ENCODE measurements at places on chromosomes 2 and 18. TPM values are rescaled to one million over a fixed set of nuclear protein-coding genes. Genes with fewer than 3 reads are reported as not detected.

The KCNIP3 gene
- 1.0 TPM for total RNA-seq

- no peak for DNase-seq
Measured at GRCh38 chr2:18368008-18368407, 192.4 kb downstream of the RDH14 start.

GRCh38 chr18:76530846-76531245, 35.8 kb upstream of the ZNF516 start:
- no peak for DNase-seq

DNA sequence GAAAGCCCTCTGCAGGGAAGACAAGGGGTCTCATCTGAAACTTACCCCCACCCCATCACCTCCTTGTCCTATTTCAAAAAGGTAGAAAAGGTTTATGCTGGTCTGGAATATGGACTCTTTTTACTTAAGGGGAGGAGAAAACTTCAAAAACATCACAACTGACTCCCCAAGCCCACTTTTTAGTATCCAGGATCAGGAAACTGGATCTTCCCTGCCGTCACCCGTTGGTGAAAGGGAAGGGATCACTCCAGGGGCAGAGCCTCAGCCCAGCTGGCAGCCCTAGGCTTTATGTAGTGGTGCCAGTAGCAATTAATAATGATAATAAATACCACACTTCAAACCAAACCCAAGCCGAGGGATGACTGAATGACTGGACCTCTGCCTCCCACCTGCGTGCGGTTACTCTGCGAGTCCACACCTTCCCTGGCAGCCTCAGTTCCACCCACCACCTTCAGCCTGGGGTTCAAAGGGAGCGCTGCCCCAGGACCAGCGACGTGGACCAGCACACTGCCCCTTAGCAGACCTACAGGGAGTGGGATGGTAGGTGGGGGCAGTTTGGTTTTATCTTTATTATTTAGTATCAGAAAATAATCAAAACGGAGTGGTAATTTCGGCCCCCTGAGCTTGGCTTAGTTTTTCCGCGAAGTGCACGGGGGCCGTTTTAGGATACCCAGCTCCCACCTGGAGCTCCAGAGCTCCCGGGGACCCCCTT, 4.9 kb upstream of the GATA6 start:
- no peak for DNase-seq

The NBAS gene
- total RNA-seq, result 28.8 TPM

- DNase-seq, result no peak
Measured at GRCh38 chr2:200695191-200695590, 109.4 kb downstream of the AOX1 start.

The PMAIP1 gene
- total RNA-seq, result 2.7 TPM

- no peak for DNase-seq
Measured at GRCh38 chr18:37407571-37407970, 158.0 kb downstream of the CELF4 start.

DNA sequence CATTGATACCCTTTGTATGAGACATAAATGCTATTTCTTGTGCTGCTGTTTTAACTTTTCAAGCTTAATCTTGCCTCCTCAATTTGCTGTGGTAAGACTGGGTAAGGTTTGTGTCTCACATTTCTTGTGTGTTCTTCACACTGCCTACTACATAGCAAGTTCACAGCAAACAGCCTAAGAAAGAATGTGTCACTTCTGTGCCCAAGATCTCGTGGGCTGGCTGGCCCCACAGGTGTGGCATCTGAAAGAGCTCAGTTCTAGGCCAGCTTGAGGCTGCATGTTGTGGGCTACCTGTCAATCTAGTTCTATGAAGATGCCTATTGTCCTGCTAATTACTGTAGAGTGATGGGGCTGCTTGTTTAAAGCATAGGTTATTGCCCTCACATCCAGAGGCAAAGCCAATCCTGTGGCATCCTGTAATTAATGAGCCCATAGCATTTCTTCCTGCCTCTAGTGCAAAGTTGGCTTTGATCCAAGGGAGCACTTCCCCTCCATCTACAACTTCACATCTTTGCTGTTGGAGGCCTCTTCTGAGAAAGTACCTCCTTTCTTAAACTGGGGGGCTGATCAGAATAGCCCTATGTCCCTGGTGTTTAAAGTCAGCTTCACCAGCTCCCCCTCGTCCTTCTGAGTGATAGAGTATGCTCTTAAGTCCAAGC, 40.9 kb upstream of the ASPRV1 start:
- no peak for DNase-seq

GRCh38 chr18:55592572-55592971, 4.6 kb upstream of the TCF4 start:
- DNase-seq, result no peak

GRCh38 chr18:3323900-3324299, 62.0 kb downstream of the MYL12B start:
- no peak for DNase-seq

DNA sequence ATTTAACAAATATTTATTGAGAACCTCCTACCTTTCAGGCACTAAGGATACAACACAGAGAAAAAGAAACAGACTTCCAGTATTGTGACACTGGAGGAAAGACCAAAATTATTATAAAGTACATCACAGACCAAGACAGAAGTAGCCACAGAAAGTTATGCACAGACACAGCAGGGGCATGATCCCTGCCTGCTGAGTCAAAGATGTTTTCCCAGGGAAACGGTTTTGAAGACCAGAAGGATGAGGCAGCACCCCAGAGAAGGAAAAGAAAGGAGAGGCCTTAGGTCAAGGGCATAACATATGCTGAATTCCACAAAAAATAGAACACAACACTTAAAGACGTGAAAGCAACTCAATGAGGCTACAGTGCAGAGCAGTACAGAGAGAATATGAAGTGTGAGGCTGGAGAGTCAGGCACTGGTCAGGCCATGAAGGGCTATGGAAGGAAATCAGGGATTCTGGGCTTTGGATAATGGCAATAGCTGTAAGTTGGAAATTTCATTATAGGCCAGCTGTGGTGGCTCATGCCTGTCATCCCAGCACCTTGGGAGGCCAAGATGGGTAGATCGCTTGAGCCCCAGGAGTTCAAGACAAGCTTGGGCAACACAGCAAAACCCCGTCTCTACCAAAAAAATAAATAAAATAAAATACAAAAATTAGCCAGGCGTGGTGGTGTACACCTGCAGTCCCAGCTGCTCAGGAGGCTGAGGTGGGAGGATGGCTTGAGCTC, 8.2 kb downstream of the ADAM17 start:
- no peak for DNase-seq

- no peak for DNase-seq
Measured at GRCh38 chr2:148590612-148591011, 53.9 kb upstream of the EPC2 start.

DNA sequence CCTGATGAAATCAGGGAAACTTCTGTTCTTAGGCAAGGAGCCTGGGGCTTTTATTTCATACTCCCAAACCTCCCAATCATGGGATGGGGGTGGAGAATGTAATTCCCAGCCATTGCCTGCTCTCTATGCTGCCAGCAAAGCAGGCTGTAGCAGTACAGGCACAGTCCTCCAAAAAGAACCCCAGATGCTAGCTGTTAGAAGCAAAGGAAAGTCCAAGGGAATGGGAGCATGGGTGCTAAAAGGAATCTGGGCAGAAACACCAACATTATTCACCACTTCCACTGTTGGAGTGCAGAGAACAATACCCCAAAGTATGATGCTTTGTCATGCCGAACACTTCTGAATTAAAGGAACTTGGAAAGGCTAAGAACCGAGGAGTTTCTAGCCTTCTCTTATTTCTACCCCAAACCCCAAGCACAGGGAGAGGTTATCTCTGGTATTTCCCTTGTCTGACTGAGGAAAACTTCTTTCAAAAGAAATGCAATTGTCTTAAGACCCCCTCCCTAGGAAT, 24.7 kb downstream of the MDH1 start:
- DNase-seq, result no peak

The CRYGD gene
- not detected for total RNA-seq

DNA sequence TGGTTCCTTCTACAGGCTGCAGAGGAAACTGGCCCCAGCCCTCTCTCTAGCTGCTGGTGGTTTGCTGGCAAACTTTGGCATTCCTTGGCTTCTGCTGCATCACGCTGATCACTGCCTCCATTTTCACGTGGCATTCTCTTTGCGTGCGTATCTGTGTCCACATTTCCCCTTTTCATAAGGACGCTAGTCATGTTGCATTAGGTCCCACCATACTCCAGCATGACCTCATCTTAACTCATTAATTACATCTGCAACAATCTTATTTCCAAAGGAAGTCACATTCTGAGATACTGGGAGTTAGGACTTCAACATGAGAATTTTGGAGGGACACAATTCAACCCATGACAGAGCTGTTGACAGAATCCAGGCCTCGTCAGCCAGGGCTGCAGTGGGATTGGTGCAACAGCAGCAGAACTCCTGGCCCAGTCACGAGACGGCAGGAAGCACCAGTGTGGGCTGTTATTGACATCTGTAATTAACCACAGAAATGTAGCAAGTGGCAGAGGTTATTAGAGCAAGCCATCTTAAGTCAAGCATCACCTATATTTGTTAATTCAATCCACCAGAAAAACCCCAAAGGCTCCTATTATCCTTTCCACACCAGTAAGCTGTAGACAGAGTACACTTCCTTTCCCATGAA, 132.4 kb downstream of the TMEM163 start:
- no peak for DNase-seq

- DNase-seq, result no peak
Measured at GRCh38 chr18:1710114-1710513, 805.4 kb downstream of the ADCYAP1 start.

The CPLX4 gene
- total RNA-seq, result not detected

DNA sequence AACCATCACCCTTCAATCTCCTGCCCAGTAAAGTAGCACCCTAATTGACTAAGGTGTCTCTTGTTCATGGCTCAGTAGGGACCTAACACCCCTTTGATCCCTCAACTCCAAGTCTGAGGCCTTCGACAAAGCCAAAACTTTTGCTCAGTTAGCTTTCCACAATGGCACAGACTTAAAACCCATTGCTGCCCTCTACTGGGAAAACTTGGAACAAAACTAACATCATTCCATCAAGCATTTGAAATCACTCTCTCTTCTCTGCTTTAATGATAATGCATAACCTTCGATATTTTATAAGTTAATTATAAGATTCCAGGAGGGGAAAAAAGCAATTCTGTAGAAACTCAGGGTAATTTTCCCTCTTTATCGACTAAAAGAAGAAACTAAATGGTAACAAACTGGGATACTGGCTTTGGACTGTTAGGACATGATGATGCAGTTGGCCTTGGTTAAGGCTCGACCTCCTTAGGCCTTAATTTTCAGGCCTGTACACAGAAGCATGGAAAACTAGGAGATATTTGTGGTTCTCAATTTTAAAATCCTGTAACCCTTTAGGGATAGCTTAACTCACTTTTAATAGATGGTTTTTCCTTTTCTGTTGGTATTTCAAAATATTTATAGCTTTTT, 127.8 kb downstream of the STK39 start:
- peak; percentile 49 for DNase-seq

DNA sequence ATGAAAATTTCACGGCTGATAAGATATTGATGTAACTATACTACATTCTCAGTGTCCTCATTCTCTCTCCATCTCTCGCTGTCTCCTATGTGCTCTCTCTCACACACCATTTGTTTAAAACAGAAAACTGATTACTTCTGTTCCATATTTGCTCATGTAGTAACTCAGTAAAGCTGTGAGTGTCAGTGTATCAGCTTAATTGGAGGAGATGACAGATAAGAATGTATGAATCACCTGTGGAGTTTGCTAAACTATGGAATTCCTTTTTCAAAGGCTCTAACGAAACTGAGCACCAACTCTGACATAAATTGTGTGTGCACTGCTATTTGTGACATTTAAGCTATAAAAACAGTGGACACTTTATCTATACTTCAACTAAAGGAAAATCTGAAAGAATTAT, 1080.0 kb downstream of the DSC3 start:
- no peak for DNase-seq

- DNase-seq, result no peak
Measured at GRCh38 chr2:233477548-233478433, 88.8 kb downstream of the USP40 start.

GRCh38 chr2:39080152-39080551, 40.7 kb downstream of the SOS1 start:
- DNase-seq, result no peak

GRCh38 chr2:163591461-163591860, 144.3 kb downstream of the FIGN start:
- DNase-seq, result no peak

The NTSR2 gene
- total RNA-seq, result not detected

DNA sequence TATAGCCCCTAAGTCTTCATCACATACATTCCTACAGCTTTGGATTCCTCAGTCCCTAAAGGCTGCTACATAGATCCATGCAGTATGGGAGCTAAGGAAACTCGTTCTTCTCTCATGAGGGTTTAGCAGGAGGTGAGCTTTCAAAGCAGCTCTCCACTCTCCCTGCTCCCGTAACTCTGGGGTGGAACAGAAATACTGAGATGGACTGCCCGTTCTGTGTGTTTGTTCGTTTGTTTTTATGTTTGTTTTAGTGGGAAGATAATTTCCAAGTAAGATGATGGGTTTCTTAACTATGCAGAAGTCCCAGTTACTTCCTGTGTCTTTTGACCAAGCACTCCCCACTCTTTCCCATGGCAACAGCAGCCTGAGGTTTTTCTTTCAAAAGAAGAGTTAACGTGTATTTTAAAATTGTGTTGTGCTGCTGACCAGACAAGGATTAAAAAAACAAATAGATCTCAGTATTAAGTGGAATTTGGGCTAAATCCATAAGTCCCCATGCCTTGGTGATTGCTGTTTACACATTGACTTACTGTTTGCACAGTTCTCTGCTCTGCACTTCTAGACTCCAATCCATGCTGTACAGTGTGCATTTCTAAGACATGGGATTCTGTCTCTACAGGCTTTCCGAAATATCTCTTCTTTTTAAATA, 156.4 kb upstream of the SH3BP4 start:
- no peak for DNase-seq

All from Caki2 (cell line).